Stomach (tissue), 19 donors: ENCODE measurements at places on chromosomes 6 and 20.

GRCh38 chr6:118444796-118445195 is 103.3 kb upstream of the PLN start:
- no peak overlapping the region for H3K27ac ChIP-seq
- H3K36me3 ChIP-seq = peaks cover 7% of the 10 kb centered on the region
- H3K27me3 ChIP-seq = no peaks in the 10 kb centered on the region
- no peaks in the 10 kb centered on the region for H3K4me1 ChIP-seq
- no peak for DNase-seq

GRCh38 chr20:62240020-62240685 is 1.8 kb downstream of the OSBPL2 start:
- no peak for DNase-seq
- H3K36me3 ChIP-seq = peaks cover 18% of the 10 kb centered on the region
- no peak overlapping the region for H3K4me3 ChIP-seq
- H3K27ac ChIP-seq = peak overlapping the region; percentile 92
- peaks cover 71% of the 10 kb centered on the region for H3K4me1 ChIP-seq

- H3K27me3 ChIP-seq = no peaks in the 10 kb centered on the region
- no peaks in the 10 kb centered on the region for H3K4me1 ChIP-seq
- no peak for DNase-seq
- no peaks in the 10 kb centered on the region for H3K36me3 ChIP-seq
- H3K27ac ChIP-seq = no peak overlapping the region
Observed at GRCh38 chr6:81126150-81126549, 626.3 kb downstream of the TENT5A start.

- no peaks in the 10 kb centered on the region for H3K4me1 ChIP-seq
- H3K4me3 ChIP-seq = no peak overlapping the region
- no peaks in the 10 kb centered on the region for H3K36me3 ChIP-seq
- DNase-seq = peak; percentile 24
Observed at GRCh38 chr20:58467572-58468527, 47.3 kb downstream of the APCDD1L start.

GRCh38 chr6:140485740-140486449 is 1111.4 kb upstream of the CITED2 start:
- peak overlapping the region; percentile 27 for H3K27ac ChIP-seq
- H3K27me3 ChIP-seq = no peaks in the 10 kb centered on the region
- H3K4me1 ChIP-seq = no peaks in the 10 kb centered on the region

DNA sequence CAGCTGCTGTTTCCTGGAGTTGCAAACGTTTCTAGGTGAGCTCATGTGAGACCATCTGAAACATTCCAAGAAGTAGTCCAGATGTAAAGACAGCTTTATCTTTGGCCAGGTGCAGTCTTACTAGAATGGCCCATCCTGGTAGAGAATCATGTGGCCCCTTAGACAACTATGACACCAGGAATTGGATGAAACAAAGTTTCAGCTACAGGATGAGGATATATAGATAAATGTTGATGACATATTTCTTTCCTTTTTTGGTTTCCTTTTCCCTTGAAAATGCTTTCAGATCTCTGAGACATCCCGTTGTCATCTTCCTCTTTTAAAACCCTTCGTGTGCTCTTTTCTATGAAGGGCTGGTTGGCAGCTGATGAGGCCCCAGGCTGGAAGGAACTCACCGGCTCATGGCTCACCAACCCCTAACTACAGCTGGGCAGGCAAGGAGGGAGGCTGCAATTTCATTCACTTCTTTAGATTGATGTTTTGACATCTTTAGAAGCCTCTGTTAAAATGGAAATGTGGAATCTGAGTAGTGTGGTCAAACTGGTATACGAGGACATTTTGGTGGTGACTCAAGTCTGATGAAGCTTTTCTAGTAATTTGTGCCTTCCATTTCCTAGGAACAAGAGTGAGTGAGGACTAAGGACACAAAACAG is 167.9 kb upstream of the TNFAIP3 start:
- H3K4me1 ChIP-seq = peaks cover 10% of the 10 kb centered on the region
- DNase-seq = no peak
- no peak overlapping the region for H3K4me3 ChIP-seq
- H3K27ac ChIP-seq = peak overlapping the region; percentile 4
- no peaks in the 10 kb centered on the region for H3K36me3 ChIP-seq

- no peaks in the 10 kb centered on the region for H3K36me3 ChIP-seq
- H3K4me1 ChIP-seq = peaks cover 27% of the 10 kb centered on the region
- H3K4me3 ChIP-seq = peak overlapping the region; percentile 89
- peak; percentile 78 for DNase-seq
- H3K27ac ChIP-seq = peak overlapping the region; percentile 99
Observed at GRCh38 chr6:2970753-2971419, 481 bp downstream of the SERPINB6 start.

GRCh38 chr6:110900028-110900598 is 25.5 kb downstream of the AMD1 start:
- H3K27me3 ChIP-seq = no peaks in the 10 kb centered on the region
- no peak for DNase-seq
- no peak overlapping the region for H3K4me3 ChIP-seq
- no peak overlapping the region for H3K27ac ChIP-seq

DNA sequence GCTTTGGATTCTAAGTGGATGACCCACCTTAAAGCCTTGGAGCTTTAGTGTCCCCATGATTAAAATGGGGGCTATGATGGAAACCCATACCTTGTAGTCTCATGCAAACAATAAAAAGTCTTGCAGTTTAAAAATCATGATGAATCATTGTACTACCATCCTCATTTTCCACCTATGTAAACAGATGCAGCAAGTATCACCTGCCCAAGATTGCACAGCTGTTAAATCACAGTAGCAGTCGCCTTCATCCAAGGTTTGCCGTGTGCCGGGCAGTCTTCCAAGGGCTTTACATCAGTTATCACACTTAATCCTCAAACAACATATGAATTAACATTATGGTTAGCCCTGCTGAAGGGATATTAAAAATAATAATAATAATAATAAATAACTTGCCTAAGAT is 210.3 kb downstream of the FOXA2 start:
- no peak for DNase-seq
- no peak overlapping the region for H3K27ac ChIP-seq
- H3K4me3 ChIP-seq = no peak overlapping the region
- H3K27me3 ChIP-seq = peaks cover 24% of the 10 kb centered on the region

DNA sequence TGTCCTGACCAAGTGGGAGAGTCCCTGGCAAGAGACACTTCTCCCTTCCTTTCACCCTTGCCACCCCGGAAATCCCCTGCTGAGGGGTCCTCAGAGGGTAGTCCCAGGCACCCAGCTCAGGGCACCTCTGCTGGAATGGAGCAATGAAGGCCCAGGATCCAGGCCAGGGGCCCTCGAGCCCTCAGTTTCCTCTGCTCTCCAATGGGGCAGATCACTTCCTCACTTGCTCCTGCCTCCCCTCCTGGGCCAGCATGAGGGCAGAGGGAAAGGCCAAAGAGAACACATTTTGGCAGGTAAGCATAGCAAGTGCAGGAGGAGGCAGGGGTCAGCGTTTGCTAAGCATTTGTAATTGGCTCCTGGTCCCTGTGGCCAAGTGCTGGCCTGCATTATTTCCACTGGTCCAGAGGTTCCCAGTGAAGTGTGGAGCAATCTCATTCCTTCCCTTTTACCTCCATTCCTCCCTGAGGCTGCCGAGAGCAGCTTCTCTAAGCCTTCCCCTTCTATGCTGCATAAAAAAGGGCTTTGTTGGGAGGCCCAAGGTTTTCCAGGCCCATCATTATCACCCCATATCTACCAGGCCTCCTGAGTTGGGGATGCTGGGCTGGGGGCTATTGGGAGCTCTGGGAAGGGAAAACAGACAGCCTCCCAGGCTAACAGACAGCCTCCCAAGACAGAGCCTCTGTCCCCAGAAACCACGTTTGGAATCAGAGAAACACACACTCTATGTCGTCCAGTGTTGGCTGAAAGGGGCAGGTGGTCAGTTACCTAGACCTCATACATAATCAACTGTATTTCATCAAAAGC is 28.8 kb upstream of the VEGFA start:
- H3K27ac ChIP-seq = no peak overlapping the region
- H3K36me3 ChIP-seq = no peaks in the 10 kb centered on the region
- H3K4me1 ChIP-seq = peaks cover 5% of the 10 kb centered on the region
- H3K27me3 ChIP-seq = no peaks in the 10 kb centered on the region
